ENCODE measurements at places on chromosomes 1 and 21.

GRCh38 chr21:35414507-35415139, 365.5 kb upstream of the RUNX1 start:
- DNase-seq: no peak

DNA sequence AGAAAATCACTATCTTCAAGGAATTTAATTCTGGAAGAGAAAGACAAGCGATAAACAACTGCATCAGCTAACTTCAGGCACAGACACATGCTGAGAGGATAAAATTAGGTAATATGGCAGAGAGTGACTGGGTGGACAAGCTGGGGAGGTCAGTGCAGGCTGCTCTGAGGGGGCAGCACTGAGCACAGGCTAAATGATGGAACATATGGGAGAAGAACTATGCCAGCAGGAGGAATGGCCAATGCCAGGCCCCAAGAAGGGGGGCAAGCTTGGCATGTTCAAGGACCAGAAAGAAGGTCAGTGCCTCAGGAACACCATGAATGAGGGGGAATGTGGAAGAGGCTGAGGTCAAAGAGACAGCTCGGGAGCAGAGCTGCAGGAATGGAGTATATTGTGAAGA, 190.7 kb upstream of the MAP1LC3C start:
- no peak for DNase-seq

DNA sequence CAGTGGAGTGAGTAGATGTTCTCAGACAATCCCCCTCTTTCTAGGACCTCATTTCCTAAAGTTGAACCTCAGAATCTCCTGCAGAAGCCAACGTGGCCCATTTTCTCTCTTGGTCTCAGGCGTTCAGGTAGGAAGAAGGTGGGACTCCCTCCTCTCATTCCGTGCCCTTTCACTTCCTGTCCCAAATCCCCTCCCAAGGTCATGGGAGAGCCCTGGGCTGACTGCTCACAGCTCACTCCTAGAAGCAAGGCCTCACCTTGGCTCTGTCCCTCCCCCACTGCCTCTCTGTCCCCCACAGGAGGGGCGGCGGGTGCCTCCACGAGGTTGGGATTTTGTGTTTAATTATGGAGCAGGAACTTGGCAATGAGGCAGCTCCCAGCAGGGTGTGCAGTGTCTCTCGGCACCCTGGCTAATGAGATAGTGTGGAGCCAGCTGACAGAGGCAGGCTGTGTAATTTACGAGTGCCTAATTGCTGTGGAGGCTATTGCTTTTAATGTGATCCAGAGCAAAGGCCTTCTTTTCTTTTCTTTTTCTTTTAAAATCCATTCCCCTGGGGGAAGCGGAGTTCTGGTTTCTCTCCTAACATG, 9.1 kb upstream of the CDK18 start:
- DNase-seq: no peak

DNA sequence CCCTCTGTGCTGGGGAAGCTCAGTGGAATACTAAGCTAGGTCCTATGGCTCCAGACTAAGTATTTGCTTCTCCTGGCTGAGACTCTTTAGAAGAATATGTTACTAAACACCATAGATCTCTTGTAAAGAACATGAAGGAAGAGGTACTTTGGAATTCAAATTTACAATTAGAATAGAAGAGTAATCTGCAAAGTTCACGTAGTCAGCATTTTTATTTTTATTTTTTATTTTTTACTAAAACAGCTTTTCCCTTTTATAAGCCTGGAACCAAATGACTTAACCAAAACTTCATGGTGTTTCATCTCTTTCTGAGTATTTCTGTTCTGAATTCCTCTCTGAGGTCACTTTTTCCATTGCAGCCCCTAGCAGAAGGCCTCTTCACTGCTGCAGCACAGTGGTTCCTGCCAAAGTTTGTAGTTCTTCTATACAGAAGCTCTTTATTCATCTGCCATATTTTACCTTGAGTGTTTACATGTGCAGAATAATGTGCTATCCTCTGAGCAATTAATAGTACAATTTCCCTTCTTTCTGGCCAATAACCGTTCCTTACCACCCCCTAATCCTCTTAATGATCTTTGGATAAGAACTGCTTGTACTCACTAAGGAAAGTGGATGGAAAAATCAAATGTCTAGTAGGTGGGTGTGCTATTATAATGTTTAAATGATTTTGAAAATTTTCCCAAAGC, 27.2 kb downstream of the TSEN15 start:
- DNase-seq: no peak

- DNase-seq: no peak
Observed at GRCh38 chr1:110630839-110631663, 24.9 kb upstream of the KCNA2 start.

DNA sequence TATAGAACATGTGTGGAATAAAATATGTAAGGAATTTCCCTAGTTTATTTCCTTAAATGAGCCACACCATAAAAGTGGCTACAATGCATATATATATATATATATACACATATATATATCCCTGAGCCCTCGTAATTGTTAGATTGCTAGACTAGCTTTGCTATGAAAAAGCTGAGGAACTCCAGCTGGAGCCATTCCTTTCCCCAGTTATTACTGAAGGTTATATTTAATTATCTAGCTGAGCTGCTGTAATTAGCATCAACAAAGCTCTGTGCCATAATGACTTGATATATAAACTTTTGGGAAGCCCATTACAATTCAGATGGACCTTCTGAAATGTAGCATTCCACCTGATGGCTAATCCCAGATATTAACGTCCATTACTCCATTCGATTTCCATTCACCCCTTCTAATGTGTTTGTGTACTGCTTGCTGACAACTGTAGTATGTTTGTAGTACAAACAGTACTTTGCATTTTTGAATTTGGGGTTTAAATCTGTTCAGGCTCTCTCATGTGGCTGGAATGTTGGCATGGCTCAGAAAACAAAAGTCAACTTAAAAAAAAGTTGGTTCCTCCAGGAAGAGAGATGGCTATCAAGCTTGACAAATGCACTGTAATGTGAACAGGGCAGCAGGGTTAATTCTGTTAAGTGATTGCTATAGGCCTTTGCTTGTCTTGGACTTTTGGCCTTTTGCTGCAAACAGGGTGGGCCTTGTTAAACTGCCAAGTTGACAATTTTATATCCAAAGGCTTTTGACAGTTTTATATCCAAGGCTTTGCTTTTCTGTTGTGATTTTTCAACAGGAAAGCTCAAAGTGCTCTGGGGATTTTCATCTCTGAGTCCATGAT, 170.0 kb downstream of the LTN1 start:
- DNase-seq: peak; percentile 74

- no peak for DNase-seq
Observed at GRCh38 chr1:172148213-172148612, 272.3 kb upstream of the C1orf105 start.

DNA sequence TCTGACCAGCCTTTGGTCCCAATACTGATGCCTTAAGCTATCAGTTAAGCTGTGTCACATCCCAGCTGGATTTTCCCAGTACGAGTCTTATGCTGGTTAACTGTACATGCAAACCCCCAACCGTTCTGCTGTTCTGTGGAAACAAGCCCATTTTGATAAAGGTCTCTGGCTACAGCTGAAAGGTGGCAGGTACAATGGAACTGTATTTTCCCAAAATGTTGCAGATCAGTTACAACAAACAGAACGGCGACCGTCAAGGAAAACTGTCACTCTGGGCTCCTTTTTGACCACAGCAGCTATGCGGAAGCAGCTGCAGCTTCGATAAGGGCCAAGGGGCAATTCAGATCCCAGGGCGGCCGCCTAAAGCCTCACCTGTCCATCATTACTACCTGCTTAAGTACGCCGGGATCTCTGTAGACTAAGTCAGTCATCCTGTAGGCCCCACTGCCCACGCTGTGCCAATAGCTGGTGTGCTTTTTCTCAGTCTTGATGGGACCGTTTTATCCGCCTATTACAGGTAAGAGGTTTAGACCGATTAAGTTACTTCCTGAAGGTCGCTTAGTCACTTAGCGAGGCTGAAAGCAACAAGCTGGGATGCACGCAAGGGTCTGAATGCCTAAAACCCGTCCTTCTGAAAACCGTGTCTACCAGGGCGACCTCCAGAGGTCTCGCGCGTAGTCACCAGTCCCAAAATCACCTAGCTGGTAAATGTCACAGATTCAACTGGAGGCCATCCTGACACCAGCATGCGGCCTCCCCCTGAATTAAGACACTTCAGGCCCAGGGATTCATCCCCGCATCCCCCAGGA, 11.1 kb upstream of the RAB42 start:
- DNase-seq: no peak

- DNase-seq: no peak
Observed at GRCh38 chr1:201096977-201097856, 15.0 kb downstream of the CACNA1S start.

GRCh38 chr21:41139951-41140350, 28.0 kb upstream of the BACE2 start:
- no peak for DNase-seq

DNA sequence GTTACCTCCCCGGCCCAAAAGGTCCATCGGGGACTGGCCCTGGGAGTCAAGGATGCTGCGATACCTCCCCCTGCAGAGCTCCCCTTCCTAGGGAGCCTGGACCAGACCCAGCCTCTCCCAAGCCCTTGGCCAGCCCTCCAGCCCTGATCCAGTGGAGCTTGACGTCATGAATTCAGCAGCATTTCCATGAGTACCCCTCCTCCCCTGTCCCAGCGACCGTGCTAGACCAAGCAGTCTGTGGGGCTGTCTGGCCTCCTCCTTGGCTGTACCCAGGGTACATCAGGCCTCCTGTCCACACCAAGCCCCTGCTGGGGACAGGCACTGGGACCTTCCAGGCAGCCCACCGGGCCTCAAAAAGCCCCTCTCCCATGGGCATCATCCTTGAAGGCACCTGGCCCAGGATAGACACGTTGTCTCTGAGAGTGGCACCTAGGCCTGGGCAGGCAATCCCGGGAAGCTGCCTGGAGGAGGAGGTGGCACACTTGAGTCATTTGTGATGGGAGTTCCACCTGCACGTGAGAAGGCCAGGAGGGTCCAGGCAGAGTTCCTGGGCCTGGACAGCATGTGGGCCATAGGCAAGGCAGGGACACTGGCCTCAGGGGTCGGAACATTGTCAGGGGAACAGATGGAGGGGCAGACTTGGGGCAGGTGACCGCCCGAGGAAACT, 46.4 kb downstream of the WNT9A start:
- no peak for DNase-seq

DNA sequence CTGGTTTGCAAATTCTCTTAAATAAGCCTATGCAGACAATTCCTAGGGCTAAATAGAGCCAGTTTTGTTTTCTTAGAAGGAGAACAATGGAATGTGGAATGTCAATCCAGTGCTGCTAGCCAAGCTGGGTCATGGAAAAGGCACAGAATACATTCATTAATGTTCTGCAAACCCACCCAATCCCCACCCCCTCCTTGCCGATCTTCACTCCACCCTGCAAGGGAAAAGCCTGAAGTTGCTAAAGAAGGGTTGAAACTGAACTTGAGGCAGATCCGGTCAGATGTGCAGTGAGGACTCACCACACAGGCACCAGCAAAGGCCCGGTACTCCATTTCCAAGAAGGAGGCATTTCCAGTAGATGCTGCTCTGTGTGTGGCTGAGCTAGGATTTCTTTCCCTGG, 179.6 kb downstream of the PLPP3 start:
- no peak for DNase-seq
